Activated naive CD4-positive, alpha-beta T cell treated with anti-CD3 and anti-CD28 coated beads, Interleukin-2, amount 10 ng/mL, durations not matched to agents 7 days and 5 days (primary cell): ENCODE measurements at places on chromosomes 3 and 15.

- H3K36me3 ChIP-seq = peaks cover 12% of the 10 kb centered on the region
- no peaks in the 10 kb centered on the region for H3K27me3 ChIP-seq
- no peak overlapping the region for H3K4me3 ChIP-seq
- H3K27ac ChIP-seq = no peak overlapping the region
- no peaks in the 10 kb centered on the region for H3K4me1 ChIP-seq
Observed at GRCh38 chr3:66344848-66345578, 124.2 kb downstream of the SLC25A26 start.

GRCh38 chr3:154334973-154335420 is 10.7 kb upstream of the DHX36 start:
- peaks cover 17% of the 10 kb centered on the region for H3K27me3 ChIP-seq
- H3K27ac ChIP-seq = no peak overlapping the region
- DNase-seq = no peak

- DNase-seq = no peak
- no peaks in the 10 kb centered on the region for H3K4me1 ChIP-seq
- H3K4me3 ChIP-seq = no peak overlapping the region
- no peaks in the 10 kb centered on the region for H3K36me3 ChIP-seq
Observed at GRCh38 chr3:131406274-131406673, 24.7 kb downstream of the NUDT16 start.

- H3K36me3 ChIP-seq = peaks cover 2% of the 10 kb centered on the region
- H3K27me3 ChIP-seq = no peaks in the 10 kb centered on the region
- H3K4me3 ChIP-seq = no peak overlapping the region
- H3K4me1 ChIP-seq = peaks cover 32% of the 10 kb centered on the region
Observed at GRCh38 chr15:67782691-67782991, 42.7 kb upstream of the SKOR1 start.

GRCh38 chr3:155605571-155605970 is 139.3 kb downstream of the PLCH1 start:
- no peak overlapping the region for H3K4me3 ChIP-seq
- H3K4me1 ChIP-seq = no peaks in the 10 kb centered on the region
- DNase-seq = no peak

- peaks cover 35% of the 10 kb centered on the region for H3K4me1 ChIP-seq
- peaks cover 2% of the 10 kb centered on the region for H3K36me3 ChIP-seq
- no peak overlapping the region for H3K4me3 ChIP-seq
Observed at GRCh38 chr3:46501702-46502101, 3.9 kb downstream of the RTP3 start.

GRCh38 chr3:13861461-13861860 is 18.4 kb downstream of the WNT7A start:
- DNase-seq = no peak
- no peak overlapping the region for H3K27ac ChIP-seq
- H3K4me1 ChIP-seq = peaks cover 30% of the 10 kb centered on the region
- H3K36me3 ChIP-seq = no peaks in the 10 kb centered on the region
- peaks cover 53% of the 10 kb centered on the region for H3K27me3 ChIP-seq

DNA sequence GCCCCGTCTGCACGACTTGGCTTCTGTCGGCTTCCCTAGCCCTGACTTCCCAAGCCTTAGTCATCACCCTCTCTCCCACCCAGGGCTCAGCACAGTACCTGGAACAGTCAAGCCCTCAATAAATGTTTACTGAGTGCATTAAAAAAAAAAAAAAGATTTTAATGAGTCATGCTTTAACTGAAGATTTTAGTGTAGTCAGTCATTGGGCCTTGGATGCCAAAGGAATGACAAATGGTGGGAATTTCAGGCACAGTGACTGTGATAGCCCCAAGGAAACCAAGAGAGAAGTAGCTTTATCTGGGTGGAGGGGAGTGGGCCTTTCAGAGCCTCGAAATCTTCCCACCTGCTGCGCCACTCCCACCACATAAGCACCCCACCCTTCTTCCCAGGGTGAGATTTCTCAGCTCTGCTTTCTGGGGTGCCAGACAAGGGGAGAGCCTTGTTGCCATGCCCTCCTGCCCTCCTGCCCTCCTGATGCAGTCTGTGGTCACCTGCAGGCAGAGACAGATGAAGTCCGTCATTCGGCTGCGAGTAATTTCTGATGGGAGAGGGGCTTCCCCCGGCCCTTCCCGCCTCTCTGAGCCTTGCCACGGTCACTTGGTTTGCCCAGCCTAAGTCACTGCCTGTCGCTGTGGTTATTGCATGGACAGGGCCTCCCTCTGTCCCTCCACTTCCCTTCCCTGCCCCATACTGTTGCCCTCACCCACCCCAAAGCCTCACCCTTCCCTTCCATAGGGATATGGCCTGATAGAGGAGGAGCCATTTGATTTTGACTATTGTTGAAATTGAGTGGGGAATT is 41.8 kb downstream of the SMAD3 start:
- H3K36me3 ChIP-seq = peaks cover 67% of the 10 kb centered on the region
- no peak overlapping the region for H3K4me3 ChIP-seq

- H3K36me3 ChIP-seq = no peaks in the 10 kb centered on the region
- no peak overlapping the region for H3K4me3 ChIP-seq
- no peak overlapping the region for H3K27ac ChIP-seq
- no peaks in the 10 kb centered on the region for H3K4me1 ChIP-seq
- no peaks in the 10 kb centered on the region for H3K27me3 ChIP-seq
- no peak for DNase-seq
Observed at GRCh38 chr3:161026612-161027510, 78.3 kb downstream of the B3GALNT1 start.

GRCh38 chr3:150544726-150545125 is 1.6 kb downstream of the SERP1 start:
- peak overlapping the region; percentile 43 for H3K27ac ChIP-seq
- no peaks in the 10 kb centered on the region for H3K27me3 ChIP-seq
- H3K4me1 ChIP-seq = peaks cover 56% of the 10 kb centered on the region
- H3K36me3 ChIP-seq = peaks cover 45% of the 10 kb centered on the region
- peak overlapping the region; percentile 93 for H3K4me3 ChIP-seq
- no peak for DNase-seq

- H3K4me1 ChIP-seq = no peaks in the 10 kb centered on the region
- no peaks in the 10 kb centered on the region for H3K36me3 ChIP-seq
- no peak overlapping the region for H3K27ac ChIP-seq
- peaks cover 4% of the 10 kb centered on the region for H3K27me3 ChIP-seq
- no peak for DNase-seq
- no peak overlapping the region for H3K4me3 ChIP-seq
Observed at GRCh38 chr3:8756671-8757070, 12.7 kb downstream of the OXTR start.

- H3K27ac ChIP-seq = no peak within 1 kb of the TSS
- DNase-seq = peak; percentile 41
- peak within 1 kb of the TSS; percentile 74 for H3K4me3 ChIP-seq
Observed at GRCh38 chr3:146250449-146251382, at the start of gene PLSCR4. PLSCR4 (minus strand) TSS chr3:146251105; CDS start chr3:146222071, 29,034 bp downstream.

DNA sequence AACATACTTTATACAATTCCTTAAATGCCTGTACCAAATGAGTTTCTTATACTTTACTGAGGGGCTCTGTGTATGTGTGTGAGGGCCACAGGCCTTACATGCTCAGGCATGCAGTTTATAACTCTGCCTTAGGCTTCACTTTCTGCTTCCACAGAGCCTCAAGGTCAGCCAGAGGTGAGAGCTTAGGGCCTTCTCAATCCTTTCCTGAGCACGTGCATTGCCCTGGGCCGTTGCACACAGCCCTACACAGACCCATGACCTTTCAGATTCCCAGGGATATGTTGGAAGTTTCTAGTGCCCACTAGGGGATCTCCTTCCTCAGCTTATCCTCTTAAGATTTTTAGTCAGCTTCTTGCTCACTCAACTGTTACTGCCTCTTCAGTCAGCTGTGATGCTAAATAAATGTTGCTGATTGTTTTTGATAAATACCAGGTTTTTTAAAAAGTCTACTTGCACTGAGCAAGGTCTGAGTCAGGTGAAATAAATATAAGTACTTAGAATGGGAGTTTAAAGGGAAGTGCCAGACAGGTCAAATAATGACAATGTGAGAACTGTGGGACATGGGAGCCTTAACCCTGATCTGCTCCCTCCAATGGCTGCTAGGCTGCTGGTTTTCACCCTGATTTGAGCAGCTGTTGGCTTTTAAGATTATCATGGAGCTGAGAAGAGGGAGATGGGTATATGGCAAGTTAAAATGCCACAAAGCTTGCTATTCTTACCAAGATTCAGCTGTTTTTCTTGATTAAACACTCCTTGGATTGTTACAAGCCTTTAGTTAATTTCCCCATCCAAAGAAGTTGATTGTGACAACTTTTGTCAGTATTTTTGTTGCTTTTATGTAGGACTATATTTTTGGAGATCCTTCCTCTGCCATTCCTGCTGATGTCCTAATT is 169.5 kb downstream of the PLD1 start:
- H3K4me1 ChIP-seq = no peaks in the 10 kb centered on the region
- H3K4me3 ChIP-seq = no peak overlapping the region
- no peak overlapping the region for H3K27ac ChIP-seq
- H3K27me3 ChIP-seq = no peaks in the 10 kb centered on the region
- no peak for DNase-seq
- H3K36me3 ChIP-seq = no peaks in the 10 kb centered on the region

GRCh38 chr15:39961051-39961450 is 27.1 kb downstream of the EIF2AK4 start:
- H3K27me3 ChIP-seq = no peaks in the 10 kb centered on the region
- H3K36me3 ChIP-seq = peaks cover 26% of the 10 kb centered on the region
- H3K27ac ChIP-seq = no peak overlapping the region

DNA sequence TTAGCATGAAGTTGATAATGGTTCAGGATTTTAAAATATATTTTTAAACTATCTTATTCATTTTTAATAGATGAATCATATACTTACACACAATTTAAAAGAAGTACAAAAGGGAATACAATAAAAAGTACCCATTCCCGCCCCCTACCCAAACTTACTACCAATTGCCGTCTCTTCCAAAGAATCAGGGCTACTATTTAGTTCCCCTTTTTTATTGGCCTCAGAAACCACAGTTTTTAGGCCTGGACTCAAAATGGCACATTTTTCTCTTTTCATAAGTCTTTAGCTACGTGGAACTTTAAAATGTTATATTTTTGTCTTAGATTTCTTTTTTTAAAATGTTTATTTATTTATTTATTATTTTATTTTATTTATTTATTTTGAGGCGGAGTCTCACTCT is 18.0 kb downstream of the LRRK1 start:
- H3K4me1 ChIP-seq = no peaks in the 10 kb centered on the region
- H3K27ac ChIP-seq = no peak overlapping the region
- peaks cover 9% of the 10 kb centered on the region for H3K27me3 ChIP-seq
- no peak for DNase-seq
- H3K36me3 ChIP-seq = no peaks in the 10 kb centered on the region

- no peaks in the 10 kb centered on the region for H3K27me3 ChIP-seq
- peaks cover 2% of the 10 kb centered on the region for H3K36me3 ChIP-seq
- DNase-seq = no peak
- H3K27ac ChIP-seq = no peak overlapping the region
Observed at GRCh38 chr3:136728918-136729317, 23.3 kb downstream of the STAG1 start.

GRCh38 chr3:70177881-70178645 is 134.4 kb downstream of the MDFIC2 start:
- H3K27me3 ChIP-seq = peaks cover 3% of the 10 kb centered on the region
- H3K4me3 ChIP-seq = no peak overlapping the region
- no peaks in the 10 kb centered on the region for H3K4me1 ChIP-seq
- H3K27ac ChIP-seq = no peak overlapping the region
- no peaks in the 10 kb centered on the region for H3K36me3 ChIP-seq

- no peaks in the 10 kb centered on the region for H3K36me3 ChIP-seq
- no peak overlapping the region for H3K4me3 ChIP-seq
- H3K27ac ChIP-seq = no peak overlapping the region
- H3K27me3 ChIP-seq = no peaks in the 10 kb centered on the region
Observed at GRCh38 chr3:105174017-105174615, 192.6 kb upstream of the ALCAM start.

DNA sequence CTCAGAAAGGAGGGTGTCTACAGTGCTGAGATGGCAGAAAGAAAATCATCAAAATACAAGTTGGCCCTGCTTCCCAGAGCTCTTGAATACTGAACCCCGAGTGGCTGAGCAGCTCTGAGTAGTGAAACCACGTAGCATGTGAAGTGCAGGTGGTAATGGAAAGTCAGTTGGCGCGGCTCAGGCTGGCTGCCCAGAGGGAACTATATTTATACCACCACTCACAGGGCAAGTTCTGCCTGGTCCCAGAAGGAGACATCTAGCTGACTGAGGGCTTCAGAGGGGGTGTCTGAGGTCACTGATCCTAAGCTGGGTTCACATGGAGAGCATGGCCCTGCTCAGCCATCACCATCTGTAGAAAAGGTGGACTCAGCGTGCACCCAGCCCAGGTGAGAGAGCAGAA is 129.6 kb upstream of the AGBL1 start:
- H3K4me3 ChIP-seq = no peak overlapping the region
- no peak for DNase-seq
- H3K27me3 ChIP-seq = peaks cover 3% of the 10 kb centered on the region
- no peaks in the 10 kb centered on the region for H3K4me1 ChIP-seq
- no peaks in the 10 kb centered on the region for H3K36me3 ChIP-seq
- H3K27ac ChIP-seq = no peak overlapping the region

GRCh38 chr15:83012076-83012426 is 612 bp upstream of the C15orf40 start:
- H3K4me3 ChIP-seq = peak overlapping the region; percentile 96
- peaks cover 42% of the 10 kb centered on the region for H3K4me1 ChIP-seq

DNA sequence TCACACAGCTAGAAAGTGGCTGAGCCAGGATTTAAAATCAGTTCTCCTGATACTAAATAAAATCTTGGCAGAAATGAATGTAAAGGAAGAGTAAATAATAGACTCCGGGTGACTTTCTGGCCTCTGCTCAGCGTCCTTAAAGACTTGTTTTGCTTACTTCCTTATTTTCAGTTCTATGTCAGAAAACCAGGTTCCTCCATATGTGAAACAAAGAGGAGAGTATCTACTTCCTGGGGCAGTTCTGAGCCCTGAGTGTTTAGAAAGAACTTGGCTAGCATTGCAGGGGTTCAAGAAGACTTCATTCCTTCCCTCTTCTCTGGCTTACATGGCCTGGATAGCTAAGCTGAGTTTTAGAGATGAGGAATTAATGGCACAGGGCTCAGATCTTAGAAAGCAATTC is 222.8 kb upstream of the TLE3 start:
- H3K4me1 ChIP-seq = no peaks in the 10 kb centered on the region
- no peak overlapping the region for H3K27ac ChIP-seq
- H3K27me3 ChIP-seq = peaks cover 33% of the 10 kb centered on the region
- no peak overlapping the region for H3K4me3 ChIP-seq
- no peak for DNase-seq

DNA sequence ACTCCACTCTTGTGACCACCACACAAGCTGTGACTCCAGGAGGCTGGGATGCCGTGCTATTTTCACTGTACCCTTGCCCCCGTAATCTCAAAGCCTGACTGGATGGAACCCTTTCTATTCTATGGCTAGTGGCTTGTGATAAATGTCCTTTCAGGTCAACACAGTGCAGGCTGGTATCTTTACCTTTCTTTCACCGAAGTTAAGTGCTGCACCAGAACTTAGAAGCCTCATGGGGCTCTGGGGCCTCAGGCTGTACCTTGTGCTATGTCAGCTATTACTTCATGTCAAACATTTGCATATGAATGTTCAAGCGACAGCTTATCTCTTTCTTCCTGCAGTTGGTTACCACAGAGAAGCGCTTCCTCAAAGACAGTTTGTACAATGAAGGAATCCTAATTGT is 66.8 kb downstream of the RPL39L start:
- H3K27me3 ChIP-seq = no peaks in the 10 kb centered on the region
- H3K36me3 ChIP-seq = peaks cover 73% of the 10 kb centered on the region
- no peak for DNase-seq
- H3K4me1 ChIP-seq = peaks cover 12% of the 10 kb centered on the region
- no peak overlapping the region for H3K27ac ChIP-seq
